ENCODE measurements at places on chromosomes 12 and 14.

DNA sequence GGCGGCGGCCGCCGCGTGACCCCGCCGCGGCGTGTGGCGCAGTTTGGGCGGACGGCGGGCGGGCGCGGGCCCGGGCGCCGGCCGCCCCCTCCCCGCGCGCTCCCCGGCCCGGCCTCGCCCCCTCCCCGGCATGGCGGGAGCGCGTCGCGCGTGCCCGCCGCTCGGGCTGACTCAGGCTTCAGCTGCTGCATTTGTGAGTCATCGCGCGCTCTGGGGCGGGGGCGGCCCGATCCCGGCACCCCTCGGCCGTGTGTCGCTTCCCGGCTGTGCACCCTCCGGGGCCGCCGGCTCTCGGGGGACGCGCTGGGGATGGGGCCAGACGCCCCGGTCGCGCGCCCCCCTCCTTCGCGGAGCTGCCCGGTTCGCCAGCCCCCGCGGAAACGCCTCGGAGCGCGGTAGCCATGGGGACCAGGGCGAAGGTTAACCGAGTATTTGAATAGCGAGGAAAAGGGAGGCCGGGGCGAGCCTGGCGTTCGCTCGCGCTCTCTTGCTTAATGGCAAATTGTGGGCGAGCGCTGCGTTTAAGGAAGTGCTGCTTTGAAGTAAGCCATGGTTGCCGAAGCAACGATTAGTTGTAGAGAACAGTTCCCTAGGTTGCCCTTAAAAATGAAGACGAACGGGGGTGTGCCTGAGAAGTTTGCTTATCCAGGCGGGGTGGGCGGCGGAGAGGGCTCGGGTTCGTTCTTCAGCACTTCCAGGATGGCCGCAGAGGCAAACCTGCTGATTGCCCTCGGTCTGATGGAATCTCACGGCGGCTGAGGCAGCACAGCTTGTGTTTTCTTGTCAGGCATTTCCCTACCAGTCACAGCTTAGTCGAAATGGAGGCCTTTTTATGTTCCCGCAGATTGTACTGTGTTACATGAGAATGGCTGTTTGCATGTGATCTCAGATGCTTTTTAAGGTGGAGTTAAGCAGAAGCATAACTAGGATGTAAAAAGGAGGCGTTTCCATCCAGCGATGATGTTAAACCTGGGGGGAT, 896 bp downstream of the EIF5 start:
- no peak for DNase-seq

DNA sequence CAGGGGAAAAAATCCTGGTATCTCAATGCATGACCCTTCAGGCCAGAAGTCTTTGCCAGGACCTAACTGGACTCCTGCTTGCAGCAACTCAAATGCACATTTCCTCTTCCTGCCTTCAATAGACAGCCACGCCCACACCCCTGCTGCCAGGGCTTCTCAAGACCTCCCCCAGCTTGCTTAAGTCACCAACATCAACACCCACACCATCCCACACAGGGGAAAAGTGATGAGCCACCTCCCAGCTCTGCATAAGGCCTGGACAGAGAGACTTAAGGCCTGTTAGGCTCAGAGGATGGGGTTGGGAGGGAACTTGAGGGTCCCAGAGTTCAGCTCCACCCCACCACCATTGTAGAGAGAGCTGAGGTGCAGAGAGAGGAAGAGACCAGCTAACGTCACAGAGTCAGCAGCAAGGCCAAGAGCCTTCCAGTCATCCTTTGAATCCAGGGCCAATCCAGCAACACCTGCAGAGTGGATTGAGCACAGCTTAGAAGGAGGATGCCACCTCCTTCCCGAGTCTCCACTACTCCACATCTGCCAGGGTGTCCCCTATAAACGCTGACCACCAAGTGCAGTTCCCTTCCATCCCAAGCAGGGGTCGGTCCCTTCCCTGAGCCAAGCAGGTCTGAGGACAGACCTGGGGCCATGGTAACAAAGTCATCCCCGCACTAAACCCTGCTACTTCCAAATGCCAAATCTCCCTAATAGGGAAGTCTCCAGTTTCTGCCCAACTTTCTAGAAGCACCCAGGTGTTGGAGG, 50.0 kb downstream of the KDM2B start:
- DNase-seq: no peak

- DNase-seq: no peak
These were observed 19.3 kb upstream of the KRT86 start for GRCh38 chr12:52254965-52255751.

GRCh38 chr14:106666341-106666740, 1140.0 kb downstream of the TMEM121 start:
- no peak for DNase-seq

DNA sequence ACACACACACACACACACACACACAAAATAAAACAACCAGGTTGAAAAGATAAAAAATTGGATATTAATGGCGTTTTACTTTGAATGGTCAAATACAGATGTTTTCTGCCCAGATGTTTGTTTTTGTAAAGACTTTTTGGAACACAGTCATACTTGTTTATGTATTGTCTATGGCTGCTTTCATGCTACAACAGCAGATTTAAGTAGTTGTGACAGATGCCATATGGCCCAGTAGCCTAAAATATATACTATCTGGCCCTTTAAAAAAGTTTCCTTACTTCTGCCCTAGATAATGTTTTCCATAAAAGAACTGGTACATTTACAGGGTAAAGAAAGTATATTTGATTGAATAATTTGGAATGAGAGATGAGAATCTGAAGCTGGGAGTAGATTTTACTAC, 1362.8 kb upstream of the SEL1L start:
- DNase-seq: no peak

DNA sequence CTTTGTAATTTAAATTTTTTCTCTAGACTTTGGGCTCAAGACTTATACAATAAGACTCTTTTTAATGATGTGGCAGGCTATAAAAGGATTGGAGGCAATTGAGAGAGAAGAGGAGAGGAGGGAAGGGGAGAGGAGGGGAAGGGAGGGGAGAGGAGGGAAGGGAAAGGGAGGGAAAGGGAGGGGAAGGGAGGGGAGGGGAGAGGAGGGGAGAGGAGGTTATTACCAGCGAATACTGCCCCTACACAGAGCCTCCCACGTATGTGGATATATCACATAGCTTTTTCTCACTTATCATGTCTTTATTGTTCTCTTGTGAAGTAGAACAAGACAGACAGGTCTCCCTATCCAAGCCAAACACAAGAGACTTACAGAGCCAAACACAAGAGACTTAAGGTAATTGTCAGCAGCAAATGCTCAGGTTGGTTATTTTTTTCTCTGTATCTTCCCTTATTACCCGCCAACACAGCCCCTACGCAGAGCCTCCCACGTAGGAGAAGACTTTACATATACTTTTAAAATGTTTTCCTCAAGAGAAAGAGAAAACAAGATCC, 63.1 kb downstream of the DRAM1 start:
- DNase-seq: no peak

GRCh38 chr14:61621444-61621843, 73.9 kb upstream of the HIF1A start:
- DNase-seq: no peak

GRCh38 chr14:74425525-74426201, 347 bp downstream of the SYNDIG1L start:
- no peak for DNase-seq

GRCh38 chr14:92906823-92907222, 16.1 kb upstream of the CHGA start:
- no peak for DNase-seq
